ENCODE measurements at places on chromosomes 5 and 9. TPM values are rescaled to one million over a fixed set of nuclear protein-coding genes. Genes with fewer than 3 reads are reported as not detected.

Gene CSF2
- total RNA-seq = 6.2 TPM

Gene RELL2
- total RNA-seq = 3.7 TPM

Gene NMRK1
- total RNA-seq = 13.8 TPM

Gene FGD3
- total RNA-seq = not detected

Gene IDNK
- total RNA-seq = 0.48 TPM

Gene PCDHA1
- not detected for total RNA-seq

Gene TSLP
- 5.8 TPM for total RNA-seq

Gene HRH2
- total RNA-seq = not detected

Gene TLX3
- not detected for total RNA-seq

Gene CER1
- total RNA-seq = not detected

Gene SCGB3A2
- not detected for total RNA-seq

Gene GPR151
- not detected for total RNA-seq

Gene CIZ1
- total RNA-seq = 37.4 TPM

Gene SOHLH1
- total RNA-seq = not detected

Gene MEGF10
- 6.3 TPM for total RNA-seq

Gene PTAR1
- 24.0 TPM for total RNA-seq

Gene SUSD3
- total RNA-seq = 1.8 TPM

Gene STKLD1
- total RNA-seq = 0.13 TPM

Gene SLC36A2
- not detected for total RNA-seq

Gene ADRA1B
- 2.2 TPM for total RNA-seq

Gene DDX4
- total RNA-seq = not detected

Gene APBA1
- total RNA-seq = 1.1 TPM

Gene HMCN2
- total RNA-seq = not detected

Gene HSPA5
- 263 TPM for total RNA-seq

Gene MYO10
- 37.0 TPM for total RNA-seq

Gene F12
- 1.0 TPM for total RNA-seq

Measured in epithelial cell of alveolus of lung (primary cell).